ENCODE measurements at places on chromosomes 6 and 20.

DNA sequence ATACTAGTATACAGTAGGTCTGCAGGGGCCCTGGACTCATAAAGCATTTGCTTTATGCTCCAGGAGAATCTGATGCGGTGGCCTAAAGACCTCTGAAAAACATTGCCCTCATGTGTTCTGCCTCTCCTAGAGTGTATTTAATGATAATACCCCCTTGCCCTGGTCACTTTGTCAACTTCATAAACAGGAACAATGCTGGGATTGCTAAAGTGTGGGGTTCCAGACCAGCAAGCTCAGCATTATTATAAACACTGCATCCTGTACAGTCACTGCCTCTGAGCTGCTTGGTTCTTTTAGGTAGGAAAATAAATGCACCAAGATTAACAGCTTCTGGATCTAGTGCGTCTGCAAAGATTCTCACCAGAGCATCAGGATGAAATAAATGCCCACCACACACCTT, 12.2 kb downstream of the TREM1 start:
- no peak for DNase-seq

GRCh38 chr6:134714679-134715078, 235.2 kb downstream of the ALDH8A1 start:
- DNase-seq: no peak

DNA sequence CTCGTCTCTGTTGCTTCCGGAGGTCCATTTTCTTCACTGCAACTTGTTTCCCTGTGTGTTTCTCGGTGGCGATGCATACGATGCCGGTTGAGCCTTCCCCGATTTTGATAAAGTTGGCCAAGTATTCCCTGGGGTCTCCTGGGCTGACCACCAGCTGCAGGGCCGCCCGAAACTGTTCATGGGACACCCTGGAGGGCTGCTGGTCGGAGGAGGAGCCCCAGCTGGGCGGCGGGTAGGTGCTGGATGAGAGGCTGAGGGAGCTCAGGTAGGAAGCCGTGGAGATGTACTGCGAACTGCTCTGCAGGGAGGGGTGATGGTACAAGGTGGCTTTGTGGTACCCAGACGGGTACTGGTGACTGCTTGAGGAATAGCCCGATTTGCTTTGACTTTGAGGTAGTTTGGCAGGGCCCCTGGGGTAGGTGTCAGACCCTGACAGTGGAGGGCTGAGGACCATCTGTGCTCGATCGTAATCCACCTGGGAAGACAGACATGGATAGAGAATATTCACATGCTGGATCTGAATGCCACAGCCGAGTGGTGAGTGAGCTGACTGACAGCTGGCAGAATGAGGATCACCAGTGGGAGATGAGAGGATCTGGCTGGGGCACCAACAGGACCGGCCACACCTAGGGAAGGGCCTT, 51.6 kb downstream of the LAMP5 start:
- DNase-seq: no peak

- no peak for DNase-seq
These were observed 131.7 kb upstream of the MLIP start for GRCh38 chr6:53979468-53980067.

DNA sequence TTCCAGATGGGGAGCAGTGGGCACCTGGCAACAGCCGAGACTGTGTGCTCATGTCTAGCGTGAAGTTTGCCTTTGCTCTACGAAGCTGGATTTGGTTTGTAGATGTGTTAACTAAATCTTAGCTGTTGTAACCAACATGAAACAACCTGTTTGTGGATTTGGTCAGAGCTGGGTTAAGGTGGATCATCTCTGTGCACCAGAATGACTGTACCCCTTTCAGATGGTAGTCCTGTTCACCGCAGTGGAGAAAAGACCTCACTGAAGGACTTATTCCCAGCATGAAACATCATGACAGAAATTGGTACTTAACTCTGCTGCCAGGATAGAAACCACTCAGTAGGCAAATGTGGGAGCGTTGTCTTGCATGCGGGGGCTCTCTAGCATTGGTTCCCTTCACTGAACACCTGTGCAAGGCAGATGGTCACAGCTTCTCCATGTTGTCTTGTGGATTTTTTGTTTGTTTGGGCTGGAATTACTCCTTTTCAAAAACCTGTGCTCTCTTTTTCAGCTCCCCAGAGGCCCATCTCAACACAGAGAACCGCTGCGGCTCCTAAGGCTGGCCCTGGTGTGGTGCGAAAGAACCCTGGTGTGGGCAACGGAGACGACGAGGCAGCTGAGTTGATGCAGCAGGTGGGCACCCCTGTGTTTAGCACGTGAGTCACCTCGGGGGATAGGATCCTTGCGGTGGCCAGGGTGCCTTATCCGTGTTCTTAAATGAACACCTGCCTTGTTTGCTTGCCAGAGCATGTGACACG, 19.3 kb upstream of the EFCAB8 start:
- DNase-seq: no peak

DNA sequence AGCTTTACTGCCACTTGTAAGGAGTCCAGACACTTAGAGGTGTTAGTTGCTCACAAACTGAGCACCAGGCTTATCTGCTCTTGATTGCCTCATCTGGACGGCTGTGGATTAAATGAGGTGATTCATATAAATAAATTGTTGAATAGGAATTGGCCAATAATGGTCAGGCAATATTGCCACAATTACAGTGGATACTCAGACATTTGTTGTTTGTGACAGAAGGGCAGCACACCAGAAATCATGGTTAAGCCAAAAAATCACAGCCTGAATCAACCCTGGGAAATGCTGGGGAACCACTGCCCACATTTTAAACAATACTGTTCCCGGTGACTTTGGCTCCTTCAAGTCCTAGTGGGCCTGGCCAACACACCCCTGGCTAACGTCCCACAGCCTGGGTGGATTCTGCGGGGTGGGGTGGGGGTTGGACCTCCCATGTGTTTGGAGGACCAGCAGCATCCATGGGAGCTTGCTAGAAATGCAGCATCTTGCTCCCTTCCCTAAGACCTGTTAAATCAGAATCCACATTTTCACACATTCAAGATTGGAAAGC, 29.5 kb upstream of the SPDEF start:
- DNase-seq: no peak

- DNase-seq: no peak
These were observed 90.8 kb downstream of the THBS2 start for GRCh38 chr6:169162752-169163407.

GRCh38 chr6:167238146-167238693, 52.9 kb upstream of the UNC93A start:
- no peak for DNase-seq

DNA sequence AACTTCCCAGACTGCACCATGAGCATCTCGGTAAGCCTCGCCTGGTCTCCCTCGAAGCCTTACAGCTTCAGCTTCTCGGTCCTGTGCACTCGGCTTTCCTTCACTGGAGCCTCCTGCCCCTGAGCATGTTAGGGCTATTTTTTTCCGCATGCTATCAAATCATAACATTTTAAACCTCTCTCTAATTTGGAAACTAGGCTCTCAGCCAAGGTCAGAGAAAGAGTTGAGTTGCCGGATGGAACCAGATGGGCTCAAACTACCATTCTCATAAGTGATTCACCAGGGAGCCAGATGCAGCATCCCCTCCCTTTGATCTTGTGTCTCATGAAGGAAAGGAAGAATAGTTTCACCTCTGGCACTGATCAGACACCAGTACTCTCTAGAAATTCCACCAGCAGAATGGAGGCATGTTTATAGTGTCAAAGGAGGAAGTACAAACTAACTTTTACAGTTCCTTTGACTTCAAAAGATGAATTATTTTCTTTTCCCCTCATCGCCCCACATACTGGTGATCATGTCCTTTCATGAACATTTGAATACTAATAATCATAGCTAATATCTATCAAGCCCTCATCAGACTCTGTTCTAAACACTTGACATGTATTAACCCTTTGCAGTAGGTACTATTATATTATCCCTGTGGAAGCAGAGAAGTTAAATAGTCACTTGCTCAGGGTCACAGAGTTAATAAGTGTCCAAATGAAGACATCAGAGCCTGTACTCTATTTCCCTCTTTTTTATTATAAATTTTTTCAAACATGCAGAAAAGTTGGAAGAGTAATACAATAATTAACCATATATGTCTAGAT, 46.7 kb downstream of the MAP1LC3A start:
- DNase-seq: no peak

DNA sequence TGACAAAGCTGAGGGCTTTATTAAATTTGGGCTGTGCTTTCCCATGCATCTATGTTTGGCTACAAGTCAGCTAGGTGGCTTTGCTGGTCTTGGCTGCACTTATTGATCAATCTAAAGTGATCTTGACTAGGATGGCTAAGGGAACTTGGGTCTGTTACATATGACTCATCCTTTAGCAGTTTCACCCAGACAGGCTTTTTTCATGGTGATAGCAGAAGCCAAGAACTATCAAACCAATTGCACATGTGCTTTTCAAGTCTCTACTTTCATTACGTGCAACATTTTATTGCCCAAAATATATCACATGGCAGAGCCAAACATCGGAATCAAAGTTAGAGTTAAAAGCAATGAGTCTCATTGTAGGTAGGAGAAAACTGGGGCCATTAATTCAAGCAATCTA, 626.3 kb downstream of the TENT5A start:
- DNase-seq: no peak

- no peak for DNase-seq
These were observed 359.2 kb downstream of the CDH26 start for GRCh38 chr20:60317401-60317800.

- DNase-seq: peak; percentile 51
These were observed 129.9 kb downstream of the HFE start for GRCh38 chr6:26216886-26217713.

DNA sequence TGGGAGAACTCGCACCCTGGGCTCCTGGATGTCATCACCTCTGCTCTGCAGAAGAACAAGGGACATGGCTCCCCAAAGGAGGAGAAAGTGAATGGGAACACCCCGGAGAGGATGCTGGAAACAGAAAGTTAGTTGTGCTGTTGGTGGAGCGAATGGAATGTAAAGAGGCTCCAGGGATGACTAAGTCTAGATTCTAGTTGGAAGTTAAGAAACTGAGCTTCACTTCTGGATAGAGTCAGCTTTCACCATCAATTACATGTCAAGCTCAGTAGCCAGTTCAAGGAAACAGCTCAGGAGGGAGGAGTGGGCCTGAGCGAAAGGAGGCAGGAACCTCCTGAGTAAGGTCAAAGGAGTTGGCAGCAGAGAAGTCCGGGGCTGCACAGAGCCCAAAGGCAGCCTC, 132.1 kb upstream of the ARID1B start:
- no peak for DNase-seq
